Activated naive CD4-positive, alpha-beta T cell (primary cell): ENCODE measurements at places on chromosomes 7 and 10.

- no peak for DNase-seq
Observed at GRCh38 chr7:139623518-139623917, 100.0 kb downstream of the CLEC2L start.

DNA sequence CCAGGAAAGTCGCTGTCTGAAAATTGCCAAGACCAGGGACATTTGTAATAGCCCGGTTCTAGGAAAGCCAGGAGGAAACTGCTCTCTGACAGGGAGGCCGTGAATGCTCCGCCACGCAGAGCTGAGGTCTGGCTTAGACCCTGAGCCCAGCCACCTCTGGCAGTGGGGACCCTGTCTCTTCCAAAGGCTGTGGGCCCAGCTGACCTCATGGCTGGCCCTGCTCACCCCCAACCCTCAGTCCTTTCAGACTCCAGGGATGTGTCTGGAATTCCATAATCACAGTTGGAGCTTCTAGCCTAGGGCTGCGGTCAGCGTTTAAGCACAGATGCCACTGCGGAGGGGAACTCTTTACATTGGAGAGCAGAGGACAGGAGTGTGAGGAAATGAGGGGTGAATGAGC lies 6.6 kb upstream of the VIPR2 start:
- DNase-seq, result no peak

DNA sequence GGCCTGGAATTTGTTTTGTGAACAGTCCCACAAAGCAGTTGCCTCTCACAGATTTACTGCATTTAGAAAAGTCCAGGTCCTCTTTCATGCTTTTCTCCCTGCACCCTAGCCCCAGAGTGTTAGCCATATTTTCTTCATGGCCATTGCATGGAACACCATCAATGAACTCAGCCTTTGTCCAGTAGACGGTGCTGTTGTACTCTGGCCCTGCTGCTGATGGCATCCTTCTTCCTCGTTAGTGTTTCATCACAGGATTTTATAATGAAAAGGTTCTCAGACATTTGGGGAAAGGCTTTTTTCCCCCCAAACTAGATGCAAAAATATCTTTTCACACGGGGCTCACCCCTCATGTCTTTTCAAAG lies 93.0 kb upstream of the SLC25A13 start:
- DNase-seq, result no peak

DNA sequence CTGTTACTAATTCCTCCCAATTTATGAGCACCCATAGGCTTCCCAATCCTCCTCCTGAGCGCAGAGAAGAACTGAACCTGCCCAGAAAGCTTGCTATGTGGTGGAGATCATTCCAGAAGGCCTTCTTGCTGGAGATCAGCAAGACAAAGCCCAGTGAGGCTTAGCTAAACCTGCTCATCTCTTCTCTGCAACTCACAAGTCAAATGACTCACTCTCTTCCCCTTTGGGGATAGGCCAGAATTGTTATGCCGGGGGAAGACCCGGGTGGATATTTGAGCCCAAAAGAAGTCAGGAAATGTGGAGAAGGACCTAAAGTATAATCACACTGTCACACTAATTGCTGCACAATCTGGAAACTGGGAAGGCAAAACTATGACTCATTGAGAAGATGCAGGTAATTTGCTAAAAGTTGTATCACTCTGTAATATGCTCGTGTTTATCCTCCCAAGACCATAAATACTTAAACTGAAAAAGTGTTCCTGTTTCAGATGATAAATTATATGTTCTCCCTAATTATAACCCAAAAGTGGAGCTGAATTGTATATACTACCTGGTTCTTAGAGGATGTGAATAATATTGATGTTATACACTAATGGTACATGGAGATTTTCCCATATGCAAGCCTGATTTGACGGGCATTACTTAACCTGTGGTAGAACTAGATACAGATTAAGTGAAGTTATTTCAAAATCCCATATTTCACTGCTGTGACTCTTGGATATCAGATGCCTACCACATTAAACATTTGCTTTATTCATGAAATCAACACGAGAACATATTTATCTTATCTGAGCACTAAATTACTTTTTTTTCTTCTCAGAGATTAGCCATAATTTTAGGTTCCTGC lies 6.4 kb downstream of the NEBL start:
- DNase-seq, result no peak

DNA sequence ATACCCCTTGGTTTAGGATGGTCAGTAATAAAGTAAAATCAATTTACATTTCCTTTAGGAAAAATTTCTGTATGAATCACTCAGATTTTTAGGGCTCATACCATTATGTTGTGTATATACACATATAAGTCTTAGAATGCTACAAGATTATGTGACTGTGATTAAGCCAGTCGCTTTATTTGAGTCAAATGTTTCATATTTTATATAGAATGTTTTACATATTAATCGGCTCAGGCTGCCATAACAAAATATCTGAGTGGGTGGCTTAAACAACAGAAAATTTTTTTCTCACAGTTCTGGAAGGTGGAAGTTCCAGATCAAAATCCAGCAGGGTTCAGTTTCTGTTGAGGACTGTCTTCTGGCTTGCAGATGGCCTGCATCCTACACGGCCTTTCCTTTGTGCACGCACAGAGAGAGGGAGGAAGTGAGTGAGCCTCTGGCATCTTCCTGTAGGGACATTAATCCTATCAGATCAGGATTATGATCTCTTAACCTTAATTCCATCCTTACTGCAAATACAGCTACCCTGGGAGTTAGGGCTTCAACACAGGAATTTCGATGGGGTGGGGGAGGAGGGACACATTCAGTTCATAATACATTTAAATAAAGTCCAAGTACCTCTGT lies 198.0 kb downstream of the PHF14 start:
- DNase-seq, result no peak

DNA sequence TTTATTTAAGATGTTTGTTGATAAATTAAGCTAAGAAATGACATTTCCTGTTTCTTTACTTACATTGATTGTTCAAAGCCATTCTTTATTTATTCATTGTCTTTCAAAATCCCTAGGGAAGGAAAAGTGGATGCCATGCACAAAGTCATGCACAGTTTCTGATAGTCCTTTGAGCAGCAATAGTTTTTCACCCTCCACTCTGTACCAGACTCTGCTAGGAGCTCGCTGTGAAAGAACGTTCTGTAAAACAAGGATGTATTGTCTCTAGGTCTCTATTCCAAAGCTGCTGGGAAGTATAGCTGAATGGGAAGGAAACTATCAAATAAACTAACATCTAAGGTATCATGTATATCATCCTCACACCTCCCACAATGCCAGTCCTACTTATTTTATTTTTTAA lies 7.8 kb upstream of the NOC3L start:
- no peak for DNase-seq

DNA sequence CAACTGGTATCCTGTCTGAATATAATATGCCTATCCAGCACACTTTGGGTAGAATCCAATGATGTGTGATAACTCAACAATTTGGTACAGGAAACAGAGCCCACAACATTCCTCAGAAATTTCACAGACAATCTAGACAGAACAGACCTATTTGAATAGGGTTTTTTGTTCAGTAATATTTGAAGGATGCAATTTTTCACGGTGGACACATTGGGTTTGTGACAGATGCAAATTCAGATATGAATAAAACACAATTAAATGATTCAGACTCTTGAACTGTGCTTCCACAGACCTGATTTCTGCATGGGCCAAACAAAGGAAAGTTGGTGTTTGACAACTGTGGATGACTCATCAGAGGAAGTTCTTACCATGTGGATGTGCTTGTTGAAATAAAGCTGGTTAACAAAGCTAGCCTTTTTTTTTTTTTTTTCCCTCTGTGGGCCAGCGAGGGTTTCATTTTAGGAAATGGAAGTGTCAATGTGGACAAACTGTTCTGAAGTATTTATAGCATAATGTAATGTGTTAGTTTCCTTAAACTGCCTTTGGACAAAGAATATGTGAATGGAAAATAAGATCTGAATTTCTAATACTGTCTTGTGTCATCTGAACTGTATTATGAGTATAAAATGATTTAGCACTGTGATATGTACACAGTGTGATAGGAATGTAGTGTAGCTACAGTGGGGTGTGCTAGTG lies 43.2 kb upstream of the FAM133B start:
- DNase-seq, result no peak

DNA sequence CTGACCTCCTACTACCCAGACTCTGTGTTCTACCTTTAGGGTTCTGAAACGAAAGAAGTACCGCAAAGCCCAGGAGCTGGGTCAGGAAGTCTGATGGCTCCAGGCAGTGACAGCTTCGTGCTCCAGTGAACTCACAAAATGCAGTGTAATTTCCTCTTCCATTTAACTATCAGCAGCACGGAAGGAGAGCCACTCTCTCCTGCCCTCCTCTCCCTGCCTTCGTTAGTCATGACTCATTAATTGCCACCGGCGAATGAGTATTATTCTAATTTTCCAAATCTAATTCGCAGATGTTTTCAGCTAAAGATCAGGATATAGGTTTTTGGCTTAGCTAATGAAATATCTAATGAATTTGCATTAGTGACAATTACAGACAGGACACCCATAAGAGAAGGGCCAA lies 1262.0 kb downstream of the TYW1 start:
- no peak for DNase-seq

DNA sequence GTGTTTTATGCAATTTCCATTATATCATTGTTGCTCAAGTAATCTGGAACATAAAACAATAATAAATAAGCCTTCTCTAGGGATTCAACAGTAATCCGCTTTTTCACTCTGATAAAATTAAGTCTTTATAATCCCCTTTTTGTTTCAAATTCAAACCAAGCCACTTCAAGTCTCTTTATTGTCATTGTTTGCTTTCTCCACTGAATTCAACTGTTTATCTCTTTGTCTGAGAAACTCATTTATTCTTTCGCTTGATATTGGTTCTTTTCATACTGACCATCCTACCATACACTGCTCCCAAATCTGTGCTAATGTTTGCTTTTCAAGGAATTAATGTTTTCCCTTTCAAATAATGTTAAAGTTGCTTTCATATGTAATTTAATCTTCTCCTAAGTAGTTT lies 550.4 kb upstream of the PCDH15 start:
- no peak for DNase-seq

GRCh38 chr7:80369321-80369720 lies 142.5 kb downstream of the GNAT3 start:
- no peak for DNase-seq
